ENCODE measurements at places on chromosomes 4 and X.

GRCh38 chr4:24720979-24721378 is 74.4 kb upstream of the SOD3 start:
- DNase-seq = no peak

GRCh38 chr4:187910741-187911140 is 84.8 kb upstream of the ZFP42 start:
- DNase-seq = no peak

DNA sequence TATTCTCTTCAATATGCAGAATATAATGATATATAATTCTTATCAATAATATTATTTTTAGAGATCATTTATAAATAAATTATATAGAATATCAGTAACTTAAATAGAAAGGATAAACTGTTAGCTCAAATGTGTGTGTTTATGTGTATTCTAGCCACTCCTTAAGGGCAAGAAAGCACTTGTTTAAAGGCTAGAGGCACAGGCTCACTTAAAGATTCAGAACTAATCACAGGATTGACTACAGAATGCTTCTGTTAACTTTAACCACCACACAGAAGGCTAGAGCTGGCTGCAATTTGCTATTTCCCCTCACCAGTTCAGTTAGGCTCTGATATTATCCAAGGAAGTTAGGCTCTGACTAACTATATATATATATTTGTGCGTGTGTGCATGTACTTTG is 69.6 kb downstream of the TBCK start:
- DNase-seq = no peak

DNA sequence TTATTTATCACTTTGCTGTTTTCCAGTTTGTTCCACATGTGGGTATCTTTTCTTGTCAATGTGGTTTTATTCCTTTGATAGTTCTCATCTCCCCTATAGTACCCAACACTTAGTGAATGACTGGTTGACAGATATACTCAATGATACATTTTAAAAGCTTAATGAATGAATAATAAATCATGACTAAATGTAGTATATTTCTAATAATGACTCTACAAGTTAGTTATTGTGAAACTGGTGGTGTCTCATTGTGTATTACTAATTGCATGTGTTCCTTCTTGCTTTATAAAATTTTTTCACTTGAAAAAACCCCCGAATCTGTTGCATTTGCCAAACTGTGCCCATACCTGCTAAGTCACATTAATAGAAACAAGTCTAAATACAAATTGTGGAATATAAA is 95.4 kb downstream of the MBNL3 start:
- DNase-seq = no peak

DNA sequence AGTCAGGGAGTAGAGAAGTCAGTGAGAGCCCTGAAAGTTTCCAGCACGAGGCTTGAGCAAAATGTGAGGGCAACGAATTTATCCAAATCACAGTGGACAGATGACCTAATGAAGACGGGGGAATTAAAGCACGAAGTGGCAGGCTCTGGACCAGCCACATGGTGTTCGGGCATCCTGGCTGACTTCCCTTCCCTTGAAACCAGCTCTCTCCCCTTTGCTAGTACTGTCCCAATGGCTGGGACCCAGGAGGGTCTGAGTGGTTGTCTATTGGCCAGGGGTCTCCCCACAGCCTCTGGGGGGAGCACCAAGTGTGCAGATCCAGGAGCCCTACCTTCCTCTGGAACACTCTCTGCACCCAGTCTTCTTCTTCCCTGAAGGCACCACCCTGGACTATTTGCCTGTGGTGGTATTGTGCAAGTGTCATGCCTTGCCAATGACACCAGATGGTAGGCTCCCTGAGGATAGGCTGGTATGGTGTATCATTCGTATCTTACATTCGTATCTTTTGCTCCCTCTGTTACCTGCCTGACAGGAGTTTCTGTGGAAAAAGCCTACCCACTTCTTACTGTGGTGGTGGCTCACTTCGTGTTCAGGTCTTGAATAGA is 2.1 kb downstream of the APLN start:
- no peak for DNase-seq

GRCh38 chrX:130120321-130120731 is 10.0 kb upstream of the ELF4 start:
- DNase-seq = no peak

GRCh38 chr4:133129237-133129636 is 19.9 kb upstream of the PCDH10 start:
- DNase-seq = no peak

DNA sequence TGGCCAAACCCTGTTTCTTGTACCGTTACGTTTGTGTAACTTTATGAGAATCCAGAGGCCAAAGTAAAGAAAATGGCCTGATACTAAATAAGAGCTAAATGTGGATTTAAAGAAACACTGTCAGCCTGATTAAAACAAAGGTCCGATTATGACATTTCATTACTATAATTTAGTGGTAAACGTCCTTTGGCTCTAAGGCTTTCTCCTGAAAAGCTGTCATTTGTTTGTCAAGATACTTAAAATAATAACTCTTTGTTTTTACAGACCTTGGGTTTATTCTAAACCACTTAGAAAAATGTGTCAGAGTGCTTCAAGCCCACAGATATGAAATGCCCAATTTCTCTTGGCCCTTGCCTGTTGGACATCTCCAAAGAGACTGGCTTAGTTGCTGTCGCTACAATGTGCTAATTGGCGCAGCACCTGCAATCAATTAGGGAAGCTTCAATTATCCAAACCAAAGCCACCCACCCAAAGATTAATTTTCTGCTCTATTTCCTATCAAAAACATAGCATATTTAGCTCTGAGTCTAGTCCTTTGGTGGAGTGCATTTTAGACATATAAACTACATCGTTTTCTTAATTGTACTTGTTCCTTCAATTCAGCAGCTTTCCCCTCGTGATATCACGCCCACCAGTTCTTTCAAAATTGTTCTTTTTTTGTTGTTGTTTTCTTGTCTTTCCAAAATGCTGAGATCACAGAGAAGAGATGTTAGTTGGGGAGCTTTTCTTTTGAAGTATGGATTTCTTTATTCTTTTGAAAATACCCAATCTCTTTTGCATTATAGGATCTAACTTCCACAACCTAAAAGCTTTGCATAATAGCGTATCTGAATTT is 13.6 kb downstream of the SMIM20 start:
- DNase-seq = no peak

- no peak for DNase-seq
Measured at GRCh38 chr4:160136021-160136420, 1033.1 kb downstream of the RAPGEF2 start.

- DNase-seq = no peak
Measured at GRCh38 chr4:165724786-165725185, 148.3 kb upstream of the TLL1 start.

- no peak for DNase-seq
Measured at GRCh38 chrX:71169586-71169985, 24.9 kb downstream of the NLGN3 start.

GRCh38 chrX:50996930-50997329 is 86.4 kb downstream of the BMP15 start:
- no peak for DNase-seq

DNA sequence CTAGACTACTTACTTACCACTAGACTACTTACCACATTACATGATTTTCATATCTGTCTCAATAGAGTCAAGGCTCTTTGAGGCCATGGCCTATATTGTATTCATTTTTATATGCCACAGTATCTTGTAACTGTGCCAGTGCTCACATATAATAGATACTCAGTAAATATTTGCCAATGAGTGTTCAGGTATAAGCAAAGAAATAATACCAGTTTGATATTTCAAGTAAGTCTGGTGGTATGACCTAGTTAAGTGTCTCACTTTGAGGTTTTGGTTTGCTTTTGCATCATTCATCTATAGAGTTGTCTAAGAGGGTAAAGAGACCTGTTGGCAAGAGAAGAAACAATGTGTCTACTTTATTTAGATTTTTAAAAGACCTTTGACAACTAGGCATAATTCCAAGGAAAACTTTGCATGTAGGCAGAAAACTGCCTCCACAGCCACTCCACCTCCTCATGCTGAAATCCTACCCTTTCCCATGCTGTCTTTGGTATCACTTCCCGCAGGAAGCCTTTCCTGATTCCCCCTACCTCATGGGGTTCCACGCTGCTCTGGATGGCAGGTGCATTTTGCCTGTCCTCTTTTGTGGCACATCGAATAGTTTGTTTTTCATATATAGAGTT is 91.3 kb upstream of the KLHL13 start:
- DNase-seq = no peak

DNA sequence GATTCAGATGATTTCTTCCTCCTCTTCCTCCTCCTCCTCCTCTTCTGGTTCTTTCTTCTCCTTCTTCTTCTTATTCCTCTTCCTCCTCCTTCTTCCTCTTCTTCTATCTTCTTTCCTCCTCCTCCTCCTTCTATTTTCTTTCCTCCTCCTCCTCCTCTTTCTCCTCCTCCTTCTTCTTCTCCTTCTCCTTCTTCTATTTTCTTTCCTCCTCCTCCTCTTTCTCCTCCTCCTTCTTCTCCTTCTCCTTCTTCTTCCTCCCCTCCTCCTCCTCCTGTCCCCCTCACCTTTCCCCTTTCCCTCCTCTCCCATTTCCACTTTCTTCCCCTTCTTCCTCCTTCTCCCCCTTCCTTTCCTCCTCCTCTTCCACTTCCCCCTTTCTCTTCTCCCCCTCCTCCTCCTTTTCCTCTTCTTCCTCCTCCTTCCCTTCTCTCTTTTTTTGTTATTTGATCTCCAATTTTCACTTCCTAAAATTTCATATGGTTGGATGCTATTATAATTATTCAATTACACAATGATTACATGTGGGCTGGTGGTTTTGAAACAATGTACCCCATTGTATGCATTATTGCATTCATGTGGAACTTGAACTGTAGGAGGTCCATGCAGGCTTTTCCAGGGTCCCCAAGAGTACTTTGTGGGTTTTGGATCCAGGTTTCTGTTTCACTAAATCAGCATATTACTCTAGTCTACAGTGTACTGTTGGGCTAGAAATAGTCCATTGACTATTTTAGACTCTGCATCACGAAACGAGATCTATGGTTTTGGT is 68.1 kb downstream of the SORBS2 start:
- DNase-seq = no peak

DNA sequence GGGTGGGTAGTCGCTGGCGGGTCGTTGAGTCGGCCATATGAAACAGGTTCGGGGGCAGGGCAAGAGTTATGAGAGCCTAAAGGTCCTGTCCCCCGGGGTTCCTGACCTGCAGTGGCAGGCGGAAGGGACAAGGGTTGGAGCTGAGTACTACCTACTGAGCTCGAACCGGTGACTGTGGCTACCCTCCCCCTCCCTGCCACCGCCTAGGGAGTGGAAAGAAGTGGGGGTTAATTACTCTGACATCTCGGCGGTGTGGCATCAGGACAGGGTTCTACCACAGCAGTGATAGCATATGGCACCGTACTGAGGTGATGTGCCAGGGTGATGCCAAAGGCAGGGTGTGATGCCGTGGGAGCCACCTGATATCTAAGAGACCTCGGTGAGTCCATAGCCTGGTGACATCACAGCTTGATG is 307 bp downstream of the ATG4A start:
- DNase-seq = no peak

DNA sequence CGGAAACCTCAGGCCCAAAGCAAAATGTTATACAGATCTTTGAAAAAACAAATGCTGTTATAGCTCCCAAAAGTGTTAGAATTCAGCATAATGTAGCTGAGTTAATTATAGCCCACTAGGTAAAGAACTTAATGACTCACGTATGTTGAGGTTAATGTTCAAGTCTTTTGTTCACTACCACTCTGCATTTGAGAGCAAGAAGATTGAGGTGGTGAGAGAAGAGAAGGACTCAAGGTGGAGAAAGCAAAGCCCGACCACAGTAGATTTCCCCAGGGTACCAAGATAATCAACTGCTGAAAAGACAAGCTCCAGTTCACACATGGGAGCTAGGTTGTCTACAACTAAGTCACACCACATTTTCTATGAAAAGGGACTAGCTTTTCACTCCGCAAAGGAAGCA is 480.2 kb downstream of the DTHD1 start:
- DNase-seq = no peak

DNA sequence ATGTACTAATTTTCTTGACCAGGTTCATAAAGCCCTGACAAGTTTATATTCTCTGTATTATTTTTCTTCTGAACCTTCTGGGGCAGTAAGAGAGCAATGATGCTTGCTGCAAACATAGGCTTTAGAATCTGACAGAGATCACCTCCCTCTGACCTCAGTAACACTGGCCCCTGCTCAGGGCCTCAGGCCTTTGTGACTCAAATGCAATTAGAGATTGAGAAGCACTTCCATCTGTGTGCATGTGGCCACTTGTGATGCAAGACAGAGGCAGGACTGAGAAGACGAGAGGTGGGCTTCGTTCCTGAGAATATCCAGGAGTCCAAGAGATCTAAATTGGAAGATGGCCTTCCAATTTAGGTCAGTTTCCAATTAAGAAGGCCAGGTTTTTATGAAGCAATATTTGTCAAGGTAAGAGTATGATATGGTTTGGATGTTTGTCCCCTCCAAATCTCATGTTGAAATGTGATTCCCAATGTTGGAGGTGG is 82.8 kb upstream of the VEGFC start:
- no peak for DNase-seq

DNA sequence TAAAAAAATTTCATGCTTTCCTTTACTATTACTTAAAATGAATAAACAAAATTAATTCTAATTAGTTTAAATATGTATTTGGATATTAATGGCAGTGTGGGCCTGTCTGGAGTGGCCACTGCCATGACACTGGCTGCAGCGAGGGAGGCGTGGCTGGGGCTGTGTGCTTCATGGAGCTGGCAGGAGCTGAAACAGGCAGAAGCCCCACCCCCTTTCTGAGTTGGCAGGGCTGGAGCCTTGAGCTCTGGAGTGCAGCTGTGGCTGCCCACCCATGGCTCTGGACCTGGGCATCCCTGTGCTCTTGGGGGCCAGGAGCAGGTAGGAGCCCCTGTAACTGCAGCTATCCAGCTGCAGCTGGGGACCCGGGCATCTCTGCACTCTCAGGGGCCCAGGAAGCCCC is 8.2 kb upstream of the HSD17B11 start:
- DNase-seq = no peak

- DNase-seq = no peak
Measured at GRCh38 chrX:817759-818300, 187.2 kb downstream of the SHOX start.

- DNase-seq = no peak
Measured at GRCh38 chr4:154033921-154034320, 245.0 kb upstream of the SFRP2 start.

DNA sequence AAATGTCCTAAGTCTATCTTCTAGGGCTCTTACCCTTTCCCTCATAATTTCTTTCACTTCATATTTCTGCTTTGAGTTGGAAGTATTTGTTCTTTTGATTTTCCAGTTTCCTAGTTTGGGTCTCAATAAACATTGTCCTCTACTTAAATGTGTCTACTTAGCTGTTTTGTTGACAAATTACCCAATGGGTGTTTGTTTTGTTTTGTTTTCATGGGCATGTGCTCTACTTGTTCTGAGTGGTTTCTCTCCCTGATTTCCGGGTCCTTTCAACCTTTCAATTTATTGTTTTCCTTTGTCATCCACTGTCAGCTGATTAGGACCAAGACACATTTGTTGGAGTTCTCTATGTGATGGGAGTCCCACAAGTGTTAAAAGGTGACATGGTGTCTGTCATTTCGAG is 1181.4 kb downstream of the RPA4 start:
- no peak for DNase-seq

DNA sequence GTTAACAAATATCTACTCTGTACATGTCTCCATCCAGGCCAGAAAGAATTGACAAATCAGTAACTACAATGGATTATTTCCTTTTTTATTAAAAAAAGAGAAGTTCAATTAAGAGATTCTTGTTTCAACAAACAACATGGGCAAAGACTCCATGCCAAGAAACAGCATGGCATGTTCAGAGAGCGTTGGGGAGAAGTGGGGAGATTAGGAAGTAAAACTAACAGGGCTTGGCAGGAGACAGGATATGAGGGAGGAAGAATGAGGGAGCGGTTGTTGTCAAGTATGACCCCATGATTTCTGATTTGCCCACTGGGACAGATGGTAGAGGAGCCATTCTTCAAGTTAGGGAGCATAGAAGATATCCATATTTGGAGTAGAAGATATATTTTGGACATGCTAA is 128.4 kb downstream of the RNF150 start:
- no peak for DNase-seq
